ENCODE measurements at places on chromosomes 11 and 22. TPM values are rescaled to one million over a fixed set of nuclear protein-coding genes. Genes with fewer than 3 reads are reported as not detected.

DNA sequence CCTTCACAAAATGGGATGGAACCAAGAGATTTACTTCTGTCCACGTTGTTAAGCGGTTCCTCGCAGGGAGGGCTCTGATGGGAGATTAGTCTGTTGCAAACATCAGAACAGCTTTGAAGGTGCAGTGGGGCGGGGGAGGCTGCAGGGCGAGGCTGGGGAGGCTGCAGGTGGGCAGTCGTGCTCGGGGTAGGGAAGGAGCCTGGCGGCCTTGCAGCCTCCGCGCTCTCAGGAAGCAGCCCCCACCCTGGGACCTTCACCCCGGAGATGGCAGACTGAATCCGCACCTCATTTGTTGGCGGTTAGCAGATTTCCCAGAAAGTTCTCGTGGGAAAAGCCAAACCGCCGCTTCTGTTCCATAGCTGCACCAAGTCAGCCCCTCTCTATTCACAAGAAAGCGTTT is 237.3 kb downstream of the BRD1 start:
- H3K36me3 ChIP-seq: no peaks in the 10 kb centered on the region
- H3K27ac ChIP-seq: no peak overlapping the region
- H3K4me3 ChIP-seq: no peak overlapping the region

GRCh38 chr11:11604370-11604990 is 17.3 kb downstream of the GALNT18 start:
- no peak overlapping the region for H3K4me3 ChIP-seq
- no peak overlapping the region for H3K27ac ChIP-seq
- no peaks in the 10 kb centered on the region for H3K4me1 ChIP-seq
- DNase-seq: no peak

DNA sequence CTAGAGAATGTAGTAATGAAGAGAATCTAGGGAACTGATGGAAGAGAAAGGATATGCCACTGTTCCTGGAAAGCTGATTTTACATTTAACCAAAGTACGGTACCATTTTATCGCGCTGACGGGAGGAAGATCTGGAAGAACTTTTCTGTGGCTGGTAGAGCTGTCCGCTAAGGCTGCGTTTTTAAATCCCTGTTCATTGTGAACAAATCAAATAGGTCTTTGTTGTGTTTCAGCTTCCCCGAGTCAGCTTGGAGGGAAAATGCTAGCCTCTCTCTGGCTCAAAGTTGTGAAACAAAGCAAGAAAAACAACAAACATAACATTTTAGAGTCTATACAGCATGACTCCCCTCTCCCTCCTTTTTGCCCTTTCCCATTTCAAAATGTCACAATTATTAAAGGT is 34.4 kb downstream of the FBXO7 start:
- DNase-seq: no peak
- no peaks in the 10 kb centered on the region for H3K4me1 ChIP-seq
- H3K27me3 ChIP-seq: no peaks in the 10 kb centered on the region
- H3K27ac ChIP-seq: no peak overlapping the region
- H3K4me3 ChIP-seq: no peak overlapping the region

- H3K27me3 ChIP-seq: peaks cover 1% of the 10 kb centered on the region
- H3K4me1 ChIP-seq: no peaks in the 10 kb centered on the region
- no peak for DNase-seq
- H3K36me3 ChIP-seq: no peaks in the 10 kb centered on the region
- no peak overlapping the region for H3K4me3 ChIP-seq
- H3K27ac ChIP-seq: no peak overlapping the region
Measured at GRCh38 chr22:28175730-28176492, 256.9 kb upstream of the PITPNB start.

- H3K36me3 ChIP-seq: peaks cover 31% of the 10 kb centered on the region
- no peak overlapping the region for H3K4me3 ChIP-seq
- H3K27me3 ChIP-seq: no peaks in the 10 kb centered on the region
- H3K27ac ChIP-seq: no peak overlapping the region
Measured at GRCh38 chr11:43922295-43922648, 20.2 kb upstream of the C11orf96 start.

- H3K4me3 ChIP-seq: no peak overlapping the region
- no peak for DNase-seq
- no peaks in the 10 kb centered on the region for H3K36me3 ChIP-seq
- peaks cover 11% of the 10 kb centered on the region for H3K27me3 ChIP-seq
- H3K27ac ChIP-seq: no peak overlapping the region
Measured at GRCh38 chr11:128947773-128948172, 5.1 kb upstream of the TP53AIP1 start.

DNA sequence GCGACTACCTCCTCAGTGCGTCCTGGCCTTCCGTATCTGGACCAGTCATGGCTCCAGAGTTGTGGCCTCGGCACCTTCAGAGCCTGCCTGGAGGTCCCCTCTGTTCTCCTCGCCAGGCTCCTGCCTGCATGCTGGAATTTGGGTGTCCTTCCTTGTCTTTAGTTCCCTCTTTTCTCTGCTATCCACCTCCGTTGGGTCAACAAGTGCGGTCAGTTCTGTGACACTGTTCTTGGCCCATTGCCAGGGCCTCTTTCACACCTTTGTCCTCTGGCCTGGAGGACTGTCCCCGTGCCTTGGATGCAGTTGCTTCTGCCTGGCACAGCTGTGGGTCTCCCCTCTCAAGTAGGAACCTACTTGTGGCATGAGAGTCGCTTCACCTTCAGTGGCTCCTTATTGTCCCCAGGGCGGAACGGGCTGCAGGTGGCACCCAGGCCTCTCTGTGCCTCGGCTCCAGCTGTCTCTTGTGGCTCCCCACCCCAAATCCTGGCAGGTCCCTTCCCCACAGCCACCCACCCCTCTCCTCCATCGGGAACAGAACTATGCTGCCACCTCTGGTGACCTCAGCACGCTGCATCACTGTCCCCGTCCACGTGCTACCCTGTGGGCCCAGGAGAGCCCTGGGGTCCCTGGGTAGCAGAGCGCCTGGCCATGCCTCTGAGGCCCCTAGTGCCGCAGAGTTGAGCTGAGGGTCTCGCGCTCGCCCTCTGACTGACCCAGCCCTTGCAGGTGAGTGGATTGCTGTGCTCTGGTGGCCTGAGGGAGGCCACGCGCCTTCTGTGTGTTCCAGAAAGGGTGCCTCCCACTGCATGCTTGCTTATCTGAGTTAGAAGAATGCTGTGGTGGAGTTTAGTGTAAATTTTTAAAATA is 4.7 kb downstream of the DGCR8 start:
- no peaks in the 10 kb centered on the region for H3K27me3 ChIP-seq
- no peak overlapping the region for H3K27ac ChIP-seq

DNA sequence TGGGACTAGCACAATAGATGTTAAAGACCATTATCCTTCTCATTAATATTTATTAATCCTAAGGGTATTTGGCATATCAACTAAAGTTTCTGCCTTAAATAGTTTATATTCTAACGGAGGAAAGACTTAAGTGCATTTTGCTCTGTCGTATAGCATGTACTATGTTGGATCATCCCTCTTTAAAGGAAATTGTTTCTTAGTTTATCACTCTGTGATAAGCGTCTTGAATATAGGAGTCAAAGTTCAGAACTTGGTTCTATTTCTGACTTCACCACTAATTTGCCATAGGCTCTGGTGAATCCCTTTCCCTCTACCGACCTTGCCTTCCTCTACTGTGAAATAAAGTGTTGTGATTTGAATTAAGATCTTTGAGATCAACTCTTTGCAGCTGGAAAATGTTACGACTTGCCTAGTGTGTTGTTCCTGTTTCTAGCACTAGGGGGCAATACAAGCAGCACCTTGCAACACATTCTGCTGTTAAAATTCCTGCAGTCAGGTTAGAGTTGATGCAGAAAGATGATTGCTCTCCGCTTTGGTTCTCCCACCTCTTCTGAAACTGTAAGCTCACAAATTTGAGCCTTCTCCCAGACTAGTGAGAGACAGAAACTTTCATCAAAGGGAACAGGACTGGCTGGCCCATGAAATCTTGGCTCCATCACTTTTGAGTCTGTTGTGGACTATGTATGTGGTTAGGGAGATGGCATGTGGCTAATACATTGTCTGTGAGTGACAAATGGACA is 27.8 kb upstream of the ZNRF3 start:
- H3K4me3 ChIP-seq: no peak overlapping the region
- DNase-seq: peak; percentile 38
- no peaks in the 10 kb centered on the region for H3K27me3 ChIP-seq

DNA sequence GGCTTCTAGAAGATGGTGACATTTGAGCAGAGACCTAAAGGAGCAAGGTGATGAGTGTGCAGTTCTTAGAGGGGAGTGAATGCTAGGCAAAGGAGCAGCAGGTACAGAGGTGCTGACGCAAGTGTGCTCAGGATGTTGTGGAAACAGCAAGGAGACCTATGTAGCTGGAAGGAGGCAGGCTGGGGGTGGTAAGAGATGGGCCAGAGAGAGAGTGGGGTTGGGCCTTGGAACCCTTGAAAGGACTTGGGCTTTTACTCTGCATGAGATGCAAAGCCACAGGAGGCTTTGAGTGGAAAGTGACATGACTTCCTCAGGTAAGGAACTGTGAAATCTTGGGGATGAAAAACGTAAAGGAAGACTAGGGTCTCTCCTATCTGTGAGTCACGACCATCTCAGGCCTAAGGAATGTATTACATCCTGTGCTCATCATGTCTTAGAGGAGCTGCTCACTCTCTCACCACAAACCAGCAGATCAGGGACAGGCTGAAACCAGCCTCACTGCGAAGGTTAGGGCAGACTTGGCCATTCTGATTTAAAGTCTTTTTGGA is 65.4 kb downstream of the MICAL2 start:
- no peaks in the 10 kb centered on the region for H3K27me3 ChIP-seq
- peaks cover 68% of the 10 kb centered on the region for H3K4me1 ChIP-seq
- peak overlapping the region; percentile 17 for H3K4me3 ChIP-seq
- peak; percentile 58 for DNase-seq
- H3K36me3 ChIP-seq: peaks cover 25% of the 10 kb centered on the region

GRCh38 chr11:131618201-131618600 is 247.8 kb downstream of the NTM start:
- no peaks in the 10 kb centered on the region for H3K36me3 ChIP-seq
- no peak overlapping the region for H3K27ac ChIP-seq
- no peaks in the 10 kb centered on the region for H3K27me3 ChIP-seq
- no peak for DNase-seq
- H3K4me3 ChIP-seq: no peak overlapping the region

- H3K27me3 ChIP-seq: peaks cover 5% of the 10 kb centered on the region
- no peak for DNase-seq
- H3K4me3 ChIP-seq: no peak overlapping the region
- H3K4me1 ChIP-seq: no peaks in the 10 kb centered on the region
- no peaks in the 10 kb centered on the region for H3K36me3 ChIP-seq
Measured at GRCh38 chr11:1832920-1833295, 1.9 kb upstream of the SYT8 start.

GRCh38 chr11:117419482-117420142 is 92.0 kb downstream of the CEP164 start:
- DNase-seq: no peak
- H3K27ac ChIP-seq: no peak overlapping the region
- no peaks in the 10 kb centered on the region for H3K36me3 ChIP-seq
- H3K4me1 ChIP-seq: no peaks in the 10 kb centered on the region

DNA sequence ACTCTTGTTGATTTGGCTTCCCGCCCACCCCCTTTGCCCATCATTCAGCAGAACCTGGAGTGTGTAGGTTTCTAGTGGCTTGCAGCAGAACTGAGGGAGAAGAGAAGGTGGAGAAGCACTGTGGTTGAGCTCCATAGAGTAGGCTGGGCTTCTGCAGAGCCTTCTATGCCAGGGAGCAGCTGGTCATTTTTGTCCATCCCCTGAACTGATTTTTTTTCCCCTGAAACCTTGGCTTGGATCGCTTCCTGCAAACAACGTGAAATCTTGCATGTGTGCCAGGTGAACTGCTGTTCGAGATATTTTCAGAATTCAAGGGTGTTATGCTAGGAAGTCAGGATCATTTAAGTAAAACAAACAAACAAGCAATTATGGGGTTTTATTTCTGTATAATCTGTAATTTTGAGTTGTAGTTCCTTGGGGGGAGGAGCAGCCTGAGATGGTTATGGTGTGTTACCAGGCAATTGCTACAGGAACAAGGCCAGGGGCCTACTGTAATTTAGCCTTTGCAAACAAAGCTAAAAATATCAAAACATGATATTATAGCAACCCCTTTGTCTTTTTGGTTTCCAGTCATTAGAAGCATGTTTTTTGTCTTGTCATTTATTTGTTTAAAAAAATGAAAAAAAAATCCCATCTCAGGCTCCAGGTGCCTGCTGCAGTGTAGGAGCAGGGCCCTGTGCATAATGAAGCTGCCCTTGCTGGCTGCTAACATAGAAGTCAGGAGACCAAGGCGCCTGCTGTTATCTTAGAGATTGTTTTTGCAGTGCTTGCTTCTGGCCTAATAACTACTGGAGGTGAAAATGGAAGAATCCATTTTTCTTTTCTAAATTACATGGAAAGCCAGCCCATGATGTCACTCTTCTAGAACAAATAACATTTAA is 152.4 kb upstream of the TTC12 start:
- H3K27me3 ChIP-seq: peaks cover 8% of the 10 kb centered on the region
- H3K4me3 ChIP-seq: no peak overlapping the region
- H3K4me1 ChIP-seq: no peaks in the 10 kb centered on the region
- DNase-seq: no peak

DNA sequence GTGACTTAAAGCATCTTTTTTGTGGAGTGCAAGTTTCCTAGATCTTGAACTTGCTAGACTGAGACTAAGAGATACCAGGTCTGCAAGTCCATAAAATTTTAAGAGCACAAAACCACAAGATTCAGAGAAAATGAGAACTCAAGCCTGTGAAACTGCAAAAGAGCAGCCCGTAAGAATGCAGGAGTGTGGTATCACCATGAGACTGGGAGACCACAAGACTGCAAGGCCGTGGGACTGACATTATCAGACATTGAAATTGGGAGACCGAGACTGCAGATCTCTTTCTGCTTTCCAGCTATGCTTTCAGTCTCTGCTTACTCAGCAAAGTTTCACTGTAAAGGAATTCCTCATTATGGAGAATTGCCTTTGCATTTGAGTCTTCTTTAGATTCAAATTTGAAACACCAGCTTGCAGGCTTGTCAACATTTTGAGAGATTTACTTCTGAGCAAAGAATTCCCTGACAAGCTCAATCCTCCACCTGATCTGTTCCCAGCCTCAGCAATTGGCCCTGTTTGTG is 621.2 kb downstream of the KCNA4 start:
- DNase-seq: no peak
- no peak overlapping the region for H3K27ac ChIP-seq
- H3K27me3 ChIP-seq: no peaks in the 10 kb centered on the region
- no peak overlapping the region for H3K4me3 ChIP-seq

FHIP1B gene
- total RNA-seq: 15.8 TPM

AKIP1 gene
- total RNA-seq: 39.9 TPM

ZP1 gene
- not detected for total RNA-seq

SYT7 gene
- total RNA-seq: not detected
